Posterior vena cava (tissue), 2 donors: ENCODE measurements at places on chromosomes 13 and 19. TPM values are rescaled to one million over a fixed set of nuclear protein-coding genes. Genes with fewer than 3 reads are reported as not detected.

Gene SLC5A5
- total RNA-seq: not detected

Gene SYDE1
- total RNA-seq: 42.4 TPM

Gene NFIC
- 223 TPM for total RNA-seq

Gene PRR19
- 0.19 TPM for total RNA-seq

Gene SSC5D
- 32.4 TPM for total RNA-seq

Gene SLC25A41
- total RNA-seq: not detected

Gene PSG2
- total RNA-seq: not detected

Gene FAM216B
- not detected for total RNA-seq

Gene PRR36
- 0.14 TPM for total RNA-seq

Gene CEACAM20
- not detected for total RNA-seq

Gene ZNF146
- total RNA-seq: 40.2 TPM

Gene ZIM2
- 0.33 TPM for total RNA-seq

Gene MYADM
- 360 TPM for total RNA-seq

Gene COL4A1
- 830 TPM for total RNA-seq

Gene ZNF14
- 5.0 TPM for total RNA-seq

Gene KASH5
- total RNA-seq: not detected

Gene KLF1
- 0.33 TPM for total RNA-seq

Gene SULT2A1
- not detected for total RNA-seq
